NCI-H774 (cell line): ENCODE measurements at places on chromosomes 5 and 9.

DNA sequence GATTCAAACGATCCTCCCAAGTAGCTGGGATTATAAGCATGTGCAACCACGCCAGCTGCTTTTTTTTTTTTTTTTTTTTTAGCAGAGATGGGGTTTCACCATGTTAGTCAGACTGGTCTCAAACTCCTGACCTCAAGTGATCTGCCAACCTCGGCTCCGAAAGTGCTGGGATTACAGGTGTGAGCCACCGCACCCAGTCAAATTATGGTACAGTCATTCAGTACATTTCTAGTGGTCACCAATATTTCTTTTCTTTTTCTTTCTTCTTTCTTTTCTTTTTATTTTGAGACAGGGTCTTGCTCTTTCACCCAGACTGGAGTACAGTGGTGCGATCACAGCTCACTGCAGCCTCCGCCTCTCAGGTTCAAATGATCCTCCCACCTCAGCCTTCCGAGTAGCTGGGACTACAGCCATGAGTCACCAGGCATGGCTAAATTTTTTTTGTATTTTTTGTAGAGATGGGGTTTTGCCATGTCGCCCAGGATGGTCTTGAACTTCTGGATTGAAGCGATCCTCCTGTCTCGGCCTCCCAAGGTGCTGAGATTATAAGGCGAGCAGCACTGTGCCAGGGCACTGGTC is 25.4 kb upstream of the DCP2 start:
- no peak for DNase-seq

DNA sequence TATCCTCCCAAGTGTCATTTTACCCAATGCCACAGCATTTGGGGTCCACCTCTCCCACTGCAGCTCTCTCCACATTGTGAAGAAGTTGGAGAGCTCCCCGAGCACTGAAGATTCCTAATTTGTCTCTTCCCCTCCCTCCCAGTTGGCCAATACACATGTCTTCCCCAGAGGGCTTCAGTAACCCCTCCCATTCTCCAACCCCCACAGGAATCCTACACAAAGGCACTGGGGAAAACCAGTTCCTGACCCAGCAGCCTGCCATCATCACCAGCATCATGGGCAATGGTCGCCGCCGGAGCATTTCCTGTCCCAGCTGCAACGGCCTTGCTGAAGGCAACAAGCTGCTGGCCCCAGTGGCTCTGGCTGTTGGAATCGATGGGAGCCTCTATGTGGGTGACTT is 87.3 kb upstream of the WWC1 start:
- no peak for DNase-seq

DNA sequence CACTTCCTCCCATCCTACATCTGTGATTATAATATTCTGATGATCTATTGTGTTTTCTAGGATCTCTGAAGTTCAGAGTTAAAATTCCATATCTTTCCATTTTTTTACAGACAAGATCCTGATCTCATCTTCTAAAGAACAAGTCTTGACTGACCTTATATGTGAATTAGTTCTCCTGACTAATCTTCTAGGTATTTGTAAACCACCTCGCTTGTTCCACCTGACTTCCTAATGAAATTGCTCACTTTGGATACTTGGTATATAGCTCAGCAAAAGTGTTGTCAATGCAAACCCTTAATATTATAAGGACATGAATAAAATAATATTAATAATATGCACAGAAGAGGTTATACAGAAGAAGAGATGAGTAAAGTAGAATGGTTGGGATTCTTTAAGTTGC is 68.2 kb upstream of the NR4A3 start:
- no peak for DNase-seq

GRCh38 chr5:157273131-157273556 is 7.2 kb downstream of the CYFIP2 start:
- DNase-seq = no peak

DNA sequence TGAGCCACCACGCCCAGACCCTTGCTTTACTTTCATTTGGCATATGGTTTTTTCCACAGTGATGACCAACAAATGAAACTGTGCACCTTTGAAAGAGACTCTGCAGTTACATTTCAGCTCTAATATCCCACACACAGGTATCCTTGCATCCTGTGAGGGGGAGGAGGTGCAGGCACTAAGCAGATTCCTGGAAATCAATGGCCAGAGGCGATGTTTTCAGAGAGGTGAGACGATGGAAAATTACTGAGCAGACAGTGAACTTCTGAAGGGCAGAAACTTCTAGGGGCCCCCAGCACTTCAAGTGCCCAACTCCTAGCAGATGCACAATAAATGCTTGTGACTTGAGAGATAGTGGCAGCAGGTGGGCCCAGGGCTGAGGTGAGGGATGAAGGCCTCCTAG is 29.8 kb upstream of the GNE start:
- no peak for DNase-seq

DNA sequence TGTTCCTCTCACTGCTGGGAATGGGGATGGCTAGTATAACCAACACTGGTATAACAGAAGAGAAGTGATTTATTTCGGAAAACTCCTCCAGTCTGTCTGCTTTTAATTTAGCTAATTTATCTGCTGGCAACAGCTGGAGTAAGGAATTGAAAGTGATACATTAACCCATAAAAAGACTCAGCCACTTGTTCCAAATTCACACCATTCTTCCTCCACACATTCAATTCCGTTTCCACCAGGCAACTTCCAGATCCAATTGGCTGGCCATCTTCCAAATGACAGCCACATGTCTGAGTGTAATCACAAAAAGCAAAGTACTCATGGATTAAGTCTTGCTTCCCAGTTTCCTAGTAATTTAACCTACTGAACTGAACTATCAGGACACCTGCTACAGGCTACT is 77.1 kb upstream of the RETREG1 start:
- DNase-seq = no peak

GRCh38 chr9:14866200-14866749 is 44.0 kb downstream of the FREM1 start:
- DNase-seq = no peak

DNA sequence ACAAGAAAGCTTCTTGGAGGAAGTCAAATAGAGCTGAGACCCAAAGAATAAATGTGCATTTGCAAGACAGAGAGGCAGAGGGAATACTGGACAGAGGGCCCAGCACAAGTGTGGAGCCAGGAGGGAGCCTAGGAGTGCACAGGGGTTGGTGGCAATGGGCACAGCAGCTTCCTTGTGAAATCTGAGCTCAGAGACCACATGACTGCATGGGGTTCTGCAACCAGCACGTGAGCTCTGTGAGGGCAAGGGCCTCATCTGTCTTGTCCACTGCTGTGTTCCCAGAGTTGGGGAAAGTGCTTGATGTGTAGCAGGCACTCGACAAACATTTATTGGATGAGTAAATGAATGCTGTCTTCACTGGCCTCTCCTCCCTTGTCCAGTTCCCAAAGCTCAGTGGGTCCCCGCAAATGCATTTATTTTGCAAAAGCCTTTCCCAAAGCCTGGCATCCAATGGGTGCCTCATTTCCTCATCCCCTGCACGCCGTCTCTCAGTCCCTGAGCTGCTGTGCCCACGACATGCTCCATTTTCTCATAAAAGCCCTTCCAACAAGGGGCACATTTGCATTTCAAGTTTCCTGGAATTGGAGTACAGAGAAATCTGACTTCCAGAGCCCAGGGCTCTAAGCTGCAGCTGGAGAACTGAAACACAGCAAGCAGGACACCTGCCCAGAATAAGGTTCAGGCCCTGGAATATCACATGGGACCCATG is 58.5 kb downstream of the KCNIP1 start:
- DNase-seq = no peak

- DNase-seq = no peak
These were observed 118.8 kb downstream of the PRDM6 start for GRCh38 chr5:123207852-123208251.

GRCh38 chr5:40594811-40595210 is 84.9 kb upstream of the PTGER4 start:
- DNase-seq = no peak

DNA sequence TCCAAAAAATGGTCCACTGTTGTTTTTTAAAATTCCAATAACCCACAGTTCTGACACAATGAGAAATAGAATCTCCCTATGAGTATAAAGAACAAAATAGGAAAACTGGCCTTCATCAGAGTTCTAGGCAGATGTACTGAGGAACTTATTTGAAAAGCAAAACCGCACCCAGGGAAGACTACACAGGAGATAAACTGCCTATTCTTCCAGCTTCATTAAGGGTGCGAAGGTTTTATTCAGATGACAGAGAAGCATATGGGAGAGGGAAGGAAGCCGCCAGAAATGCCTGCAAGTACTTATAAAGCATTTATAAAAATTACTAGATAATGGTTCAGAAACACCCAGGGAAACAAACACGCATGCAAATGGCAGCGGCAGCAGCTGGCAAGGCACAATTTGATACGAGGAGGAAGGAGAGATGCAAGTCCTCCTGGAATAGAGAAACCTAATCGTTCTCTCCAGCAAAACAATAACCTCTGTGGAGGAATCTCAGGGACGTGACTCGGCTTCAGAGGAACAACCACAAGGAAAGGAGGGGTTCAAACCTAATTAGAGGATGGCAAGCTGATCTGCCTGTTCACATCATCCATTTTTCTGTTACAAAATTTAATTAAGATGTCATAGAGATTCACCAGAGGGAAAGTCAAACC is 9.0 kb downstream of the TTLL11 start:
- DNase-seq = no peak

DNA sequence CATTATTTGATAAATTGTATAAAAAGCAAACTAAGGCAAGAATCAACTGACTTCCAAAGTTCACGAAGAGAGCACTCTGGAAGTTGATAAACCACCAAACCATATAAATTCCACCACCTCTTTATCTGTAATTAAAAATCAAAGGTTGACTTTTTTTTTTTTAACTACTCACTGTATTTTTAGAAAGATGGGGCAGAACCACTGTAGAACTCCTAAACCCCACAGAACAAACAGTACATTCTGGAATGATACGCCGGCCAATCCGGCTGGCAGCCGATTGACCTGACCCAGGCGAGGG is 435 bp upstream of the CCNG1 start:
- no peak for DNase-seq

DNA sequence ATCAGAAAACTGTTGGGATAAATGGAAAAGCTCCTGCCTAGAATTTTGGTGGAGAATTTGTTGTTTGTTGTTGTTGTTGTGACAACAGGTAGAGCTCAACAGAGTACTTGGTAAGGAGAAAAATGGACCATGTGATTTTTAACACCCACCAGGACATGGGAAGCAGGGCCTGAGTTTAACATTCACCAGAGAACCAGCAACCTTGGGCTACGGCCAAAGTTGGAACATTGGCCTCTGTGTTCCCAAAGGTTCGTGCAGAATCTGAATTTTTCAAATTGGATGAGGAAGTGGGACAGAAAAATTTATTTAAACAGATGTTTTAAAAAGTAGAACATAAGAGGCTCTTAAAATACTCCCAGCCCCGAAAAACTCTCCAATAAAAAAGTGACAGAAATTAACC is 127.0 kb downstream of the GNA14 start:
- no peak for DNase-seq

DNA sequence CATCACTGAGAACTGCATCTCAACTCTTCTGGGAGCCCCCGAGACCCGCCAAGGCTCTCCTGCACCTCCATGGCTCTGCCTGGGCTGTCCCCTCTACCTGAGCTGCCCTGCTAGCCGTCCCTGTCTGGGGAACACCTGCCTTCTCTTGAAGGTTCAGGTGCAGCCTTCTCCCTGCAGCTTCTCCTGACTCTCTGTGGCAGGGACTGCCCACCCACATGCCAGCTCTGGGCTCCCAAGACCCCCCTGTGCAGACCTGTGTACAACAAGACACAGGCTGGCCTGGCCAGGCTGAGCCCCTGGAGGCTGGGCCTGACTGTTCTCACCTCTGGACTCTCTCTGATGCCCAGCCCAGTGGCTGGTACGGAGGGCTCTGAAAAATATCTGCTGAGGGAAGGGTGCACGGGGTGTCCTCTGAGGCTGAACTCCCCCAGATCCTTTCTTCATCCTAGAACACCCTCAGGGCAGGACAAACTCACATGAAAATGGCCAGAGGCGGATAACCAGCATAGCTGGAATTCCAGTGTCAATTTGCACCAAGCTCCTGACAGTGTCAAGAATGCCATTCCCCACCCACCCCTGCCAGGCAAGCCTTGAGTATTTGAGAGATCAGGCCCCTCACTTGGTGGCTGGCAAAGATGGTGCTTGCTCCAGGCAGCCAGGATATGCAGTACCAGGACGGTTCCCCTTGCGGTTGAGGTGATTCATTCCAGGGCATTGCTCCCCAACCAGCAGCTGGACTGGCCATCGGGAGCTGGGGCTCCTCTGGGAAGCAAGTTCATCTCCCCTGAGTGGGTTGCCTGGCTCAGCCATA is 40.9 kb upstream of the SLC25A51 start:
- no peak for DNase-seq

DNA sequence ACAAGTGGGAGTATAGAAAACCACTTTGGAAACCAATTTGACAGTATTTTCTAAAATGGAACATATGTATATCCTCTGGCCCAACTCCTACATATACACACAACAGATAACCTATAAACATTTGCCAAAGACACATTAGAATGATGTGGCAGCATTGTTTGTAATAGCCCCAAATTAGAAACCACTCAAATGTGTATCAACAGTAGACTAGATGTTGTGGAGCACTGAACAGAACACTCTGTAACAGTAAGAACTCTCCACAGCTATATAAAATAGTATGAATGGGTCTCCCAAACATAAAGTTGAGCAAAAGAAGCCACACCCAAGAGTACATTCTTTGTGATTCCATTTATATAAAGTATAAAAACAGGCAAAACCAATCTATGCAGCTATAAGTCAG is 6.1 kb downstream of the ZNF622 start:
- no peak for DNase-seq

DNA sequence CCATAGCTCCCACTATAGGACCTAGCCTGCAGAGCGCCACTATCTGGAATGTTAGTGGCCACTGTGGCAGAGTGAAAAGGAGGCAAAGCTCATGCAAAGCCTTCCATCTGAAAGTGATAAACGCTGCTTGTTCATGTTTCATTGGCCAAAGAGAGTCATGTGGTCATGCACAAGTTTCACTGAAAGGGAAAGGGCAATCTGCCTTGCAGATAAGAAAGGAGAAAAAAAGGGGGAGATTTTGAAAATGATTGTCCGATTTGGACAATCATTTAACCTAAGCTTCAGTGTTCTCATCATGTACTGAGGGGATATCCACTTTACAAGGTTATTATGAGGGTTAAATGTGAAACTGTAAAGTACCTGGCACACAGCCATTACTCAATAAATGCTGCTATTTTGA is 9.0 kb upstream of the MOB3B start:
- no peak for DNase-seq

DNA sequence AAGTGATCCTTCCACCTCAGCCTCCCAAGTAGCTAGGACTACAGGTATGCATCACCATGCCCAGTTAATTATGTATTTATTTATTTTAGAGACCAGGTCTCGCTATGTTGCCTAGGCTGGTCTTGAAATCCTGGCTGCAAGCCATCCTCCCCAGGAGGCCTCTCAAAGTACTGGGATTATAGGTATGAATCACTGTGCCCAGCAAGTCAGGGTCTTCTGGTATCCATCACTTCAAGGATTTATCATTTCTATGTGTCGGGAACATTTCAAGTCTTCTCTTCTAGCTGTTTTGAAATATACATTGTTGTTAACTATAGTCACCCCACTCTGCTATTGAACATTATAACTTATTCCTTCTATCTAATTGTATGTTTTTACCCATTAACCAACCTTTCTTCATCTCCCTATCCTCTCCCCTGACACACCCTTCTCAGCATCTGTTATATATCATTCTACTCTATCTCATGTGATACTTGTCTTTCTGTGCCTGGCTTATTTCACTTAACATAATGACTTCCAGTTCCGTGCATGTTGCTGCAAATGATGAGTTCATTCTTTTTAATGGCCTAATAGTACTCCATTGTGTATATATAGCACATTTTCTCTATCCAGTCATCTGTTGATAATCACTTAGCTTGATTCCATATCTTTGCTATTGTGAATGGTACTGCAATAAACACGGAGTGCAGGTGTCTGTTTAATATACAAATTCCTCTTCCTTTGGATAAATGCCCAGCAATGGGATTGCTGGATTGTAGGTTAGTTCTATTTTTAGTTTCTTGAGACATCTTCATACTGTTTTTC is 26.4 kb downstream of the UTP15 start:
- DNase-seq = no peak
